Nephron progenitor cell (in vitro differentiated cells): ENCODE measurements at places on chromosomes 7 and 10.

- no peak for DNase-seq
These were observed 35.2 kb downstream of the PPIF start for GRCh38 chr10:79382491-79382941.

GRCh38 chr10:30832749-30833627 is 198.7 kb downstream of the ZNF438 start:
- peak; percentile 35 for DNase-seq

- DNase-seq: no peak
These were observed 37.6 kb downstream of the SLC37A3 start for GRCh38 chr7:140360697-140361229.

DNA sequence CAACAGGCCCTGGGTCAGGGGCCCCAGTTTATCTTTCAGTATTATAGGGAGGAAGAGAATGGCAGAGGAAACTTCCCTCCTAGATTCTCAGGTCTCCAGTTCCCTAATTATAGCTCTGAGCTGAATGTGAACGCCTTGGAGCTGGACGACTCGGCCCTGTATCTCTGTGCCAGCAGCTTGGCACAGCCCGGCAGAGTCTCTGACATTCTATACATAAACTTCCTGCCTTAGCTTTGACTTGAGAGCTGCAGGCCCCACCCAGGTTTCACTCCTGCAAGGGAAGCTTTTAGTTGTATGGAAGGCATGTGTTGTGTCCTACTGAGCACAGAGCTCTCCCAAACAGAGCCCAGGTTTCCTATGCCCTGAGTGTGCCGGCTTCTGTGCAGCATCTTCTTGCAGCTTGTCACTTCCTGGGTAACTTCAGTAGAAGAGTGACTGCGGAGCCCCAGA is 205.6 kb upstream of the PRSS58 start:
- DNase-seq: no peak
